NCI-H2171 (cell line): ENCODE measurements at places on chromosomes 7 and 10.
A peak's percentile ranks its signal among the peaks of the same experiment; 100 is the strongest.

GRCh38 chr7:107856806-107857540 lies 34.0 kb upstream of the DLD start:
- no peak for DNase-seq

DNA sequence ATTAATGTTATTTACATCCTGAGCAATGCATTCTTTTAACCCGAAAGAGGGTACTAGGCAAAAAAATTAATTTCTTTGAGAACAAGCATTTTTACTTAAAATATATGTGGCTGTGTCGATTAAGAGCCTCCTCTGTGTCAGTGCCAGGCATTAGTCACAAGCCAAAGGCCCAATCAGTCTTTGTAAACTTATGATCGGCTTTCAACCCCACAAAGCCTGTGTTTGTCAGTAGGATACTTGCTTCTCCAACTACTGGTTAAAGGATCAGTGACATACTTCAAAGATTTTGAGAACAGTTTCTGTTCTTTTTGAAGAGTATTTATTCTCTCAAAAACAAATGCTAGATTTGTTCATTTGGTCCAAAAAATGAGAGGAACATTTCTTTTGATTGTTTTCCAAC lies 159.3 kb downstream of the NRCAM start:
- DNase-seq, result no peak

DNA sequence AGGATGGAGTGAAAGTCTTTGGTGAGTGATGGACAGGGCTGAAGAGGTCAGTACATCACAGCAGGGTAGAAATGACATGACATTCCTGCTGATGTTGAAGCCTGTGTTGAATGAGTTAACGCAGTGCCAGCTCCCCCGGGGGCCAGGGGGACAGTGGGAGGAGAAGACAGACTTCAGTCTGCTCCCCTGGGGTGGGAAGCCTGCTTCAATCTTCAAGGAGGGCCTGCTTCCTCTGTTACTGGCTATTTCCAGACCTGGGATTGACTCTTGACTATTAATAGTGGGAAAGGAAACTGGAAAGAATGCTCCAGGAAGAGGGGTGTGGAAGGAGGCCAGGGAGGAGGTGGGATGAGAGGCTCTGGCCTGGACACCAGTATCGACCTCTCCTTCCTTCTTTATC lies 27.2 kb downstream of the PODXL start:
- DNase-seq, result no peak

- DNase-seq, result no peak
These were observed 39.1 kb downstream of the PDE1C start for GRCh38 chr7:32030904-32031692.

- DNase-seq, result no peak
These were observed 88.0 kb downstream of the CPED1 start for GRCh38 chr7:121076350-121077164.

GRCh38 chr10:119474606-119475005 lies 67.9 kb downstream of the RGS10 start:
- no peak for DNase-seq

- DNase-seq, result peak; percentile 95
These were observed 49.1 kb upstream of the ELN start for GRCh38 chr7:73978661-73979563.

DNA sequence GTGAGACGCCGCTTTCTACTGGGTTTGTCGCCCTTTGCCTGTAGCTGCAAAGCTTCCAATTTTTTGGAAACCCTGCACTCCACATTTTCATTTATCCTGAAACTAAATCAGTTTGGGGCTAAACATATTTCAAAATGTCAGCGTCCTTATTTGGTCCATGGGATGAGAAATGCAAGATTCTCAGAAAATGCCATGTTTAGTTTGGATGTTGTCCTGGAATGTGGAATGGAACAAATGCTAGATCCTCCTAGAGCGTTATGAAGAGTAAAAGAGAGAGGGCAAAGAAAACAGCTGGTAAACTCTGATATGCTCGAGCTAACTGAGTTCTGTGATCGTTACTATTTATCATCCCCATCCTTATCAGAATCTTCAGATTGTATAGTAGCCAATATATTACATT lies 236.9 kb downstream of the KLF6 start:
- no peak for DNase-seq

GRCh38 chr7:21962677-21963076 lies 17.0 kb upstream of the CDCA7L start:
- no peak for DNase-seq

GRCh38 chr10:120582753-120583152 lies 125.7 kb downstream of the PLPP4 start:
- DNase-seq, result no peak

- DNase-seq, result no peak
These were observed 25.6 kb downstream of the CDK14 start for GRCh38 chr7:90621747-90622140.

DNA sequence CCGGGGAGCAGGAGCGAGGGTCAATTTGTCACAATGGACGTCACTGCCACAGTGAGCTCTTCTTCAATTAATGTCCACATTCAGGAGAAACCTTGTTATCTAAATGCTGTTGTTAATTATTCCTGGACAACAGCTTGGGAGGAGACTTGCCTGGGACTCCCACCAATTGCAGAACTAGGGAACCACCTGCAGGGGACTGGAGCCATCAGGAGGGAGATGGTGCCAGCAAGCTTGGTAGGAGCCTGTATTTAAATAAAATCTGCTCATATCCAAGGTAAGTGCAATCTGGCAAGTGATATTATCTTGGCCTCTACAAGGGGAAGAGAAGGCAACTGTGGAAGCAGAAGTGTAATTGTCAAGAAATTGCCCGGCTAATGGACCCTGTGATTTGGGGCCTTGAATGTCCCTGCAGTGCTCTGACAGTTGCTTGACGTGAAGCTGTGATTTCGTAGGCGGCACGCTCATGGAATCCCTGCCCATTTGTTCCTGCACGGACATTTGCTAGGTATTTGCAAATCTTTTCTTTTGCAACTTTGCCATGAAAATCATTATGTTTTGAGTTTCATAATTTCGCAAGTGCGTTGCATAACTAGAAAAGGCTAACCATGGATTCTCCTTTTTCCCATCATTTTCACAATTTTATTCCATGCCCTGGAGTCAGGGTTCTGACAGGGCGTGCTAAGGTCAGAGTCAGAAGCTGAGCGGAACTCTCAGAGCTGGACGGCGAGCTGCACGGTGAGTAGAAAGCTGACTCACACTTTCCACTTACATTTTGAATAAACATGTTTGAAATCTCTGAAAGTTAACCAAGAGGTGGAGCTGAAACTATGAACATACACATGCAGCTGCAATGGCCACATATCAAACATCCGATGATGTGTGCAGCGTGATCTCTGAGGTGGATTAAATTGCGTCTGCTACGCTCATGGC lies 84.9 kb upstream of the TCERG1L start:
- DNase-seq, result no peak

DNA sequence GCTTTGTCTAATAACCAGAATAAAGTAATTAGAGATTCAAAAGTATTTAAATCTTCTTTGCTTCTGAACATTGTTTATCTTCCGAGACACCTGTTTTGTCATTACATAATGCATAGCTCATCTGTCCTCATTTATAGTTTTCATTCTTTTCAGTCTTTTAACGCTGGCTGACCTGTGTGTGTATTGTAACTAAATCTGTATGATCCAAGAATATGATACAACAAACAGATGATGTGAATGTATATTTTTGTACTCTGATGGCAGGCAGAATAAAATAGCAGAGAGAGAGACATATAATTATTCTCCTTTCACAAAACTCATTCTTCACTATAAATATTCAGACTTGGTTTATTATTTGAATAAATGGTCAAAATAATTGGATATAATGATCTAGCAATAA lies 80.6 kb downstream of the ORC5 start:
- peak; percentile 53 for DNase-seq

- DNase-seq, result no peak
These were observed 260.3 kb upstream of the RNF32 start for GRCh38 chr7:156380261-156380660.

DNA sequence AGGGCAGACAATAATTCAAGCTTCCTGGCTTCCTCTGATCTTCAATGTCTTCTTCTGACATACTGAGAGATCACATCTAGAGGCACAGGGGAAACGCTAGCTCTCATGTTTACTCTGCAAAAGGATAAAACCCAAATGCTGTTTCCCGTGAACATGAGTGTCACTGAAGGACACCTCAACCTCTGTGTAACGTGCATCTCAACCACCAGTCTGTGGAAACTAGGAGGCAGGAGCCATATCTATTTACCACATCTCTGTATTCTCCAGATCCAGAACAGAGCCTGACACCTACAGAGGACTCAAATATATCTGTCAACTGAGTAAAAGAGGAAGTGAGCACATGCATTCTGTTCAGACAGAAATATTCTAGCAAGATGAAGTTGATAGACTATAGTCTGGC lies 140.3 kb upstream of the TARP start:
- no peak for DNase-seq

DNA sequence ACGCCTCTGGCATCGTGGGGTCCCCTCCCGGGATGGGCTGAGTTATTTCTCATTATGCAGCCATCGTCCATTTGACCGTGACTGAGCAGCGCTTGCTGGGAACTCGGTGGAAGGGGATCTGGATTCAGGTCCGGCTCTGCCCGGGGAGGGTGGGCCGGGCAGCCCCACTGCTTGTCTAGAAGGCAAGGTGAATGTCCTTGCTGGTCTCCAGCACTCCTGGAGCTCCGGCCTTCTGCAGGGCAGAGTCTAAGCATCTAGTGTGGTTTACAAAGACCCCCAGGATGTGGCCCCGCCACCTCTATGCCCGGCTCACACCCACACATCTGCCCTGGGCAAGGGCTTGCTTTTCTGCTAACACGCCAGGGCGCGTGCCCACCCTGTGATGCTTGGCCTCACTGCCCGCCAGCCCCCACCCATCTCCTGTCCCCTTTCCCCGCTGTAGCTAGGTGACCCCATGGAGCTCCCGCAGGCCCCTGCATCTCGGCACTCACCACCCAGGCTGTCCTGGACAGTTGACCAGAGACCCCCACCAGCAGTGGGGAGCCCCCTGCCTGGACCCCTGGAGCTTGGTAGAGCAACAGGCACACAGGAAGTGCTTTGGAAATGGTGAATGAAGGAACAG lies 151.0 kb upstream of the CHST15 start:
- no peak for DNase-seq

DNA sequence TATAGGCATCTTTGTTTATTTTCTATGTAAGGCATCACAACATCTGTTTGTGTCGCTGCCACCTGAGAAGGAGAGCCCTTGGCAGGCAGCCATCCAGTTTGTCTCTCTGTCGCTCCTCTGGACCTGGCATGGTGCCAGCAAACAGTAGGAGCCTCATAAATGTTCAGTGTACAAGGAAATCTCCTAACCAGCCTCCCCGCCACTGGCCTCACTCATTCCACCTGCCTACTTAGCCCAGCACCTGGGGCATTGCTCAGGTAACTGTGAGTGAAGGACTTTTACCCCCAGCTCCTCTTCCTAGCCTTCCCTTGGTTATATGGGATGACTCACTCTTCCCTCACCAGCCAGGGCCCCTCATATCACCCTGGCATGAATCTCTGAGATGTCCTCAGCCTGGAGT lies 61.7 kb upstream of the NPTX2 start:
- DNase-seq, result peak; percentile 57

DNA sequence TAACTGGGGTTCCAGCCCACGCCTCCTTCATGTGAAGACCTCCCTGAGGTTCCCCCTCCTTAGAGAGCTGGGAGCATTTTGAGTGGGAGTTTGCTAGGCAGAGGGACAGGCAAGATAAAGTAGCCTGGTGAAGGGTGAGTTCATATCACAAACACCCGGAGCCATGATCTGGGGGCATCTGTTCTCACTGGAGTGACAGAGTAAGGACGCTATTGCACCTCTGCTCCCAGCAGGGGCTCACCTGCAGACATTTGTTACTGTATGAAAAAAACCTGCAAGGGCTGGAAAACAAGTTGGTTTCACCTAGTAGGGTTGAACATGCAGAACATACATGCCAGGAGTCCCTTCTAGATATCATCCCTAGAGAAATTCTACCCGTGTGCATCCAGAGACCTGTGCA lies 88.4 kb downstream of the CARD11 start:
- DNase-seq, result no peak

GRCh38 chr10:99521765-99522469 lies 10.8 kb upstream of the NKX2-3 start:
- DNase-seq, result no peak

- DNase-seq, result no peak
These were observed 206.9 kb downstream of the PTEN start for GRCh38 chr10:88070080-88070880.

- DNase-seq, result no peak
These were observed 338.3 kb downstream of the ETV1 start for GRCh38 chr7:13651167-13651566.

DNA sequence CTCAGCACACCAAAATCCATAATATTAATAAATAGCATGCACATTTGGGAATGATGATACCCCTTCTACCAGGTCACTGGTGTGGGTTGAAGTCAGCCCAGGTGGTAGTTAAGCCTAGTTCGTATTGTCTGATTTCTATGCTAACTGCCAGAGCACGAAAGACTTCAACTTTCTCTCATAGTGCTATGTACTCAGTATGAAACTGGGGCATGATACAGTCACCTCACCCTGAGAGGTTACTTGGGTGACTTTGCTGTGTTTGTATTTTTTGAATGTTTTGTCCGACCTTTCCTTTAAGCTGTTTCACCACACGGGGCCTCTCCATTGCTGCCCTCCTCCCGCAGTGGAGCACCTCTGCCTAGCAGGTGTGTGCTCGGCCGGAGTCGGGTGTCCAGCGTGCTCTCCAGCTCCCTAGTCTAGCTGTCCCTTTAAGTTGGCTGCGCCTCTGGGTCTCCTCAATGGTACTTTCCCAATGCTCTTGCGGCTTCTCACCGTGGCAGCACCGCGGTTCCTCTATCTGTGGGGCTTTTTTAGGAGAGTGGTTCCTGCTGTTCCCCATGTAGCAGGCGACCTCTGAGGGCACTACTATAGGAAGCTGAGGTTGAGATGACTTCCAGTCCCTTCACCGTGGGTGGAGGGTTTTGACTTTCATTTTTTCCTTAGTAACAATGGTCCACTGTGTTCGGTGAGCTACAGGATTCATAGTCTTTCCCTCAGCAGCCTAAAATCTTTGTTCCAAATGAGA lies 524.0 kb upstream of the PFKP start:
- DNase-seq, result no peak

- DNase-seq, result no peak
These were observed 147.6 kb upstream of the CSTF2T start for GRCh38 chr10:51846856-51847506.

GRCh38 chr7:39509912-39510311 lies 56.3 kb upstream of the YAE1 start:
- no peak for DNase-seq
